ENCODE measurements at places on chromosomes 3 and 15.
A peak's percentile ranks its signal among the peaks of the same experiment; 100 is the strongest.

DNA sequence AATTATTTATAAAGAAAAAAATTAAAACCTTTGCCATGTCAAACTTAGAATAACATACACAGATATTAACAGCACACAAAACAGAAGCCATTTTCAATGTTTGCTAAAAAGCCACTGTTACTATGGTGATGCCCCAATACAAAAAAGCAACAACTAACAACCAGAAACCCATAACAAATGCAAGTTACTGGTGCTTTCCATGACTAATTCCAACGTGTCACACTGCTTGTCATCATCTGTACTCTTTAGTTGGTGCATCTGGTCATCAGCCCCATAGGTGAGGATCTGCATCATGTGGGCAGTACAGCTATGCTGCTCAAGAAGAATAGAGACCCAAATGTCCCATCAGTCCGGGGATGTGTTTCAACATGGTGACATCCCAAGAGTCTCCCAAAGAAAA lies 52.8 kb downstream of the ATP8B4 start:
- H3K4me3 ChIP-seq = no peak overlapping the region
- H3K27ac ChIP-seq = no peak overlapping the region
- DNase-seq = no peak
- no peaks in the 10 kb centered on the region for H3K4me1 ChIP-seq
- no peaks in the 10 kb centered on the region for H3K27me3 ChIP-seq

GRCh38 chr3:39361252-39361927 lies 21.8 kb upstream of the SLC25A38 start:
- peaks cover 7% of the 10 kb centered on the region for H3K4me1 ChIP-seq
- H3K4me3 ChIP-seq = no peak overlapping the region
- no peak overlapping the region for H3K27ac ChIP-seq
- DNase-seq = no peak
- peaks cover 3% of the 10 kb centered on the region for H3K27me3 ChIP-seq
- no peaks in the 10 kb centered on the region for H3K36me3 ChIP-seq

DNA sequence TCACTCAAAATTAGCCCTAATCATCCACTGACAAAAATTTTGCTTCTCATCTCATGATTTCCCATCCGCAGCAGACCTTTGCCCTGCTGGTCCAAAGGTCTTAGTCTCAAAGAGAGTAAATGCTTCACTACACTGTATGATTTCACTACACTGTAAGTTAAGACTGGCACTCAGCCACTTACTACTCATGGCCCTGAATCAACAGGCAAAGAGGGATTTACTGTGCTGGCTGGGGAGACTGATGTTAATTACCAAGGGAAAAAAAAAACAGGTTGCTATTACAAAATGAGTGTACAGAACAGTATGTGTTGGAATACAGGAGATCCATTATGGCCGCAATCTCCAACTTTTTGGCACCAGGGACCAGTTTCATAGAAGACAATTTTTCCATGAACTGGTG lies 214.8 kb downstream of the ZMAT3 start:
- DNase-seq = no peak
- H3K4me1 ChIP-seq = no peaks in the 10 kb centered on the region
- H3K4me3 ChIP-seq = no peak overlapping the region
- no peak overlapping the region for H3K27ac ChIP-seq
- no peaks in the 10 kb centered on the region for H3K36me3 ChIP-seq
- no peaks in the 10 kb centered on the region for H3K27me3 ChIP-seq

GRCh38 chr3:117193390-117193789 lies 483.8 kb downstream of the TUSC7 start:
- no peak for DNase-seq
- no peaks in the 10 kb centered on the region for H3K36me3 ChIP-seq
- no peaks in the 10 kb centered on the region for H3K27me3 ChIP-seq

GRCh38 chr3:190116551-190117067 lies 4.1 kb downstream of the P3H2 start:
- peaks cover 4% of the 10 kb centered on the region for H3K36me3 ChIP-seq
- DNase-seq = no peak
- peak overlapping the region; percentile 22 for H3K4me3 ChIP-seq
- no peak overlapping the region for H3K27ac ChIP-seq
- H3K4me1 ChIP-seq = peaks cover 22% of the 10 kb centered on the region
